ENCODE measurements at places on chromosomes 7 and 10. TPM values are rescaled to one million over a fixed set of nuclear protein-coding genes. Genes with fewer than 3 reads are reported as not detected.

The SLC26A5 gene
- not detected for total RNA-seq

The ANXA8 gene
- not detected for total RNA-seq

DNA sequence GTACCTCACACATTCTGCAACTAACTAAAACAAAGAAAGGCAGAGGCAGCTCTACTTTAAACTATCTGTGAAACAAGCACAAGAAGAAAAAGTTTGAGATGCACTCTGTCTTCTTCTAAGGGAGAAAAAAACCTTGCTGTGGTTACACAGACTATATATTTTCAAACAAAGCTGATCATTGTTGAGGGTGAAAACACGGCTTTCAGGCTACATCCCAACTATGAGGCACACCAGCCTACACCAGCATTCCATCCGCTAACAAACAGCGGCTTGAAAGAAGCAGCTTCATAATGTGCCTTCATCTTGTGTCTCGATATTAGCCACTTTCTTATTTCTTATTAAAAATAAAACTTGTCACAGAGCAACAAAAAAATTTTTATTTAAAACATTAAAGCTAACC lies 79.1 kb downstream of the USP6NL start:
- no peak for DNase-seq

The MTERF1 gene
- total RNA-seq: 5.5 TPM

GRCh38 chr10:116668018-116668417 lies 47.3 kb downstream of the PNLIPRP2 start:
- DNase-seq: no peak

DNA sequence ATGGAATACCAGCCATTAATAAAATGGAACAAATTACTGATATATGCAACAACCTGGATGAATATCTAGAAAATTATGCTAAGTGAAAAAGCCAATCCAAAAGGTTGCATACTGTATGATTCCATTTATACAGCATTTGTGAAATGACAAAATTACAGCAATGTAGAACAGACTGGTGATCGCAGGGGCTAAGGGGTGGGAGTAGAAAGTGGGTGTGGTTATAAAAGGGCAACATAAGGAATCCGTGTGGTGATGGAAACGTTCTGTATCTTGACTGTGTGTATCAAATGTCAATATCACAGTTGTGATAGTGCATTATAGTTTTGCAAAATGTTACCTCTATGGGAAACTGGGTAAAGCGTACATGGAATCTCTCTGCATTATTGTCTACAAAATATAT lies 15.0 kb downstream of the CEP41 start:
- no peak for DNase-seq

- no peak for DNase-seq
Observed at GRCh38 chr10:110034596-110034995, 26.8 kb downstream of the ADD3 start.

DNA sequence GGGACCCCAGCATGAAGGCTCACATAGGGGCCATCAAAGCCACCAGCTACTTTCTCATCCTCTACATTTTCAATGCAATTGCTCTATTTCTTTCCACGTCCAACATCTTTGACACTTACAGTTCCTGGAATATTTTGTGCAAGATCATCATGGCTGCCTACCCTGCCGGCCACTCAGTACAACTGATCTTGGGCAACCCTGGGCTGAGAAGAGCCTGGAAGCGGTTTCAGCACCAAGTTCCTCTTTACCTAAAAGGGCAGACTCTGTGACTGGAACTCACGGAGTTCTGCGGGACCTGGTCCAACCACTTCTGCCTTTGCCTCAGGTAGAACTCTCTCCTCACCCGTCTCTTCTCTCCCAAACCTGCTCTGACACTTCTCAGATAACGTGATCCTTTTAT lies 945 bp downstream of the TAS2R40 start:
- DNase-seq: no peak

The KBTBD2 gene
- total RNA-seq: 92.5 TPM

The SEMA3C gene
- 54.8 TPM for total RNA-seq

DNA sequence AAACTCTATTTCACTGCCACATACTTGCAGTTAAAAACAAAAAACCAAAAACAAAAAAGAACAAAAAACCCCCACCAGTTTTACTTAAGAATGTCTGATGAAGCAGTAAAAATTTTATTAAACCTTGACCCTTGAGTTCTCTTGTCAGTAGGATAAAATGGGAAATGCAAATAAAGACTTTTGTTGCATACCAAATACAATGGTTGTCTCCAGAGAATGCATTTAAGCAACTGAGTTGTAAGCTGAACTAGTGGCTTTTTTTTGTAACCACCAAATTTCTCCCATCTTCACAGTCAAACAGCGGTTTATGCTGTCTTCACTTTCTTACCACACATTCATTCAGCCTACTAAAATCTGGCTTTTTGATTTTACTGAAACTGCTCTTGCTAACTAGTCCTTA lies 3.1 kb downstream of the SYPL1 start:
- no peak for DNase-seq

The WASHC2C gene
- 22.2 TPM for total RNA-seq

DNA sequence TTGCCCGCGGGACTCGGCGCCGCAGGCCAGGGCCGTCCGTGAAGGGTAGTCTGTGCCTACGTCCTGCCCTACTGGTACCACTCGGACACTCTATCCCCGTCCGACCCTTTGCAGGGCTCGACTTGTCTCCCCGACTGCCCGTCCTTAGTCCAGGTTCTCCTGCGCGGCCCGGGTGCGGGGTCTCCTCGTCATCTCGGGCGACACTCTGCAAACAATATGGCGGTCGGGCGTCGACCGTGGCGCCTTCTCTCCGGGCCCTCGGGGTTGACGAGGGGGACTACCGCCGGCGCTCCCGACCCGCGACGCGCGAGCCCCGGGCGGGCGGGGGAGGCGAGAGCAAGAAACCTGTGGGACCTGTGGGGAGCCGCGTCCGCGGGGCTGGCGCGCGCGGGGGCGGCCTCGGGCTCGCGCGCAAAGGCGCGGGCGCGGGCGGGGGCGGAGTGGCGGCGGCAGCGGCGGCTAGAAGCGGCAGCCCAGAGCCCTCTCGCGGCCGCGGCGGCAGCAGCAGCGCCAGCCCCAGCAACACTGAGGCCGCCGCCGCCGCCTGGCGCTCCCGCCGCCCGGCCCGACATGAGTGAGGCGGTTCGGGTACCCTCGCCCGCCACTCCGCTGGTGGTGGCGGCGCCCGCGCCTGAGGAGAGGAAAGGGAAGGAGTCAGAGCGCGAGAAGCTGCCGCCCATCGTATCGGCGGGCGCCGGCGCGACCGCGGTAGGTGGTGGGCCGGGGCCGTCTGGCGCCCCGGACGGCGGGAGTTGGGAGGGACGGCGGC lies at the start of gene HECTD2:
TSS of gene HECTD2 (plus strand) at position 476 of the 769 bp plus-strand sequence. CDS start at position 571, 95 bp downstream.
- peak; percentile 71 for DNase-seq

The CEP55 gene
- 0.32 TPM for total RNA-seq

The SPDYE5 gene
- not detected for total RNA-seq

- DNase-seq: no peak
Observed at GRCh38 chr7:8597565-8597964, 164.2 kb downstream of the NXPH1 start.

The ZNF862 gene
- 4.0 TPM for total RNA-seq

DNA sequence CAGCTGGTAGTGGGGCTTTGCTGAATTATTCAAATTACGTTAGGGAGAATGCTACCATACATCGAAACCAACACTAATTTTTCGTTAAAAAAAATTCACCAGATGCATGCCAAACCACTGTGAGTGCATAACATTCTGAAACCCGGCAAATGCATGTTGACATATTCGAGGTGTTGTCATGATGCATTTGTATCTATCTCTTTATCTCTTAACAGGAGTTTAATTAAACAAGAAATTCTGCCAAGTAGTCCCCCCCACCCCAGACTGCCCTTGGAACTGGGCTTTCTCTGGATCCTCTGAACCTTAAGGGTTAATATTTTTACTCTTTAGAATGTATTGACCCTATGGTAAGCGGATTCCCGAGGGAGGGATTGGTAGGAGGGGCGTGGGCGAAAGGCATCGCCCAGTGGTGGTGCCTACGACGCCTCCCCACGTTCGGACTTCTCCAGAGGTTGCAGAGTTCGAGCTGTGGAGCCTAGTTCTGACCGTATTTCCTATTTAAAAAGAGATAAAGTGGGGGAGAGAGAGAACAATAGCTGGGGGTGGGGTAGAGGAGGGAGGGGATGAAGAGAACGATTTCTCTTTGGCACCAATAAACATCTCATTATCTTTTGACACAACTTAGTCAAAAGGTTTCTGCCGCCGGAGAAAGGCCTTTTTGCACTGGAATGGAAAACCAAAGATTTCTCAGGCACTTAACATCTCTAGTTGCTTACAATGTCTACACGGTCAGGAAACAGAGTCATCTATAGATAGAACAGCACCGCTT lies 7.2 kb downstream of the DLX6 start:
- no peak for DNase-seq

The GIGYF1 gene
- total RNA-seq: 16.6 TPM

- no peak for DNase-seq
Observed at GRCh38 chr7:30226614-30227268, 57.7 kb upstream of the ZNRF2 start.

DNA sequence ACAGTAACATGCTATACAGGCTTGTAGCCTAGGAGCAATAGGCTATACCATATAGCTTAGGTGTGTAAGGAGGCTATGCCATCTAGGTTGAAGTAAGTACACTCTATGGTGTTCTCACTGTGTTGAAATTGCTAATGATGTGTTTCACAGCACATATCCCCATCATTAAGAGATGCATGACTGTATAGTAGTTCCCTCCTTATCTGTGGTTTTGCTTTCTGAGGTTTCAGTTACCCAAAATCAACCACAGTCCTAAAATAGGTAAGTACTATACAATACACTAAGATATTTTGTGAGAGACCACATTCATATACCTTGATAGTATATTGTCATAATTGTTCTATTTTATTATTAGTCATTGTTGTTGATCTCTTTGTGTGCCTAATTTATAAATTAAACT lies 12.7 kb downstream of the FZD1 start:
- no peak for DNase-seq

DNA sequence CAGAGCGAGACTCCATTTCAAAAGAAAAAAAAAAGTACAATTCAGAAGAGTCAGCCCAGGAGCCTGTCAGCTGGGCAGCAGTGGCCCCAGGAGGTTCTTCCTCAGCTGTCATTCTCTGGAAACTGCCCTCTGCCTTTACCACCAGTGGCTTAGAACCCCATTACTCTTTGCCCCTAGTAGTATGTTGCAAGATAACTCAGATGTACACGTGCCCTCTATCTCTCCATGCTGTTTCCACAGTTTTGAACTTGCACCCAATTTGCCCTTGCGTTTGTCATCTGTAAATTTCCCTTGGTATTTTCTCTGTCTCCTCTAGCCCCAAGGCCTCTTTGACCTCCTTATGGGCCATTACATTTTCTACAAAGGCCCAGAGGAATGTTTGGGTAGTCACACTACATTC lies 56.7 kb upstream of the PRKAR2B start:
- DNase-seq: no peak

The FAM25A gene
- total RNA-seq: not detected

The NRG3 gene
- total RNA-seq: not detected

- no peak for DNase-seq
Observed at GRCh38 chr10:78302739-78302988, 269.0 kb downstream of the RPS24 start.

The EPHA1 gene
- total RNA-seq: not detected

DNA sequence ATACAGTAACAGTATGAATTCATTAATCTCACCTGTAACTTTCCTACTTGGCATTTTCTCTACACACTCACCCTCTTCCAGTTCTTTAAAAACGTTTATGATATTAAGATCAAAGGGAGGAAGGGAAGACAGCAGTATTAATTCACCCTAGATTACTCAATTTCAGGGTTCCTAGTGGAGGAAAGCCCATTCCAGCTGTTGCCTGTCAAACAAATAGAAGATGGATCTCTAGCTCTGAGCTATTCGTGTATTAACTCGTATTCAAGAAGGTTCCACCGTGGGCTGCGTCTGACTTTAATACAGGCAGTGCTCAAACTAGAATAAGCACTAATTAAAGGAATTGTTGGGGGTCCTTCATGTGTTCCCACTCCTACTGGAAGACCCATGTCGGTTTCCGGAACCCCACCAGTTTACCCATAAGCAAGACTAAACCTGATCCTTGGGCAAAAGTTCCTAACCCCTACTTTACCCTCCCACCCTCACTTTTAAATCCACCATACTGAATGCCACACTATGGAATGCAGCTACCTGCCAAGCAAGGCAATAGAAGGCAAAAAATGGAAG lies 2.1 kb downstream of the NANOS1 start:
- DNase-seq: no peak

The LLCFC1 gene
- not detected for total RNA-seq

DNA sequence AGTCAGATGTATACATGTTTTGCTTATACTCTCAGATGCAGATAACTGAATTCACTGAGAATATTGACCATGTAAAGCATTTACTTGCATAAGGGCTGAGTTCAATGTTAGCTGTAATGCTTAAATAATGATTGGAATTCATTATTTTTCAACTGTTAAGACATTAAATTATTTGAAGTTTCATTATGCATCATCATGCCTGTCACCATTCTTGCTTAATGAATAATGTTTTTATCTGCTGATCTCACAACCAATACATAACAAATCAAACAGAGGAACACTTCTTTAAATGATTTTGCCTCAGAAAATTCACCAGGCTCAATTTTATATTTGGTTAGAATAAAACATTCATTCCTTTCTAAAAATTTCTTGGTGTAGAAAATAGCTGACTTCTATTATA lies 233.4 kb downstream of the GPR37 start:
- no peak for DNase-seq

The FANK1 gene
- total RNA-seq: 0.42 TPM

The AGMO gene
- 0.55 TPM for total RNA-seq

DNA sequence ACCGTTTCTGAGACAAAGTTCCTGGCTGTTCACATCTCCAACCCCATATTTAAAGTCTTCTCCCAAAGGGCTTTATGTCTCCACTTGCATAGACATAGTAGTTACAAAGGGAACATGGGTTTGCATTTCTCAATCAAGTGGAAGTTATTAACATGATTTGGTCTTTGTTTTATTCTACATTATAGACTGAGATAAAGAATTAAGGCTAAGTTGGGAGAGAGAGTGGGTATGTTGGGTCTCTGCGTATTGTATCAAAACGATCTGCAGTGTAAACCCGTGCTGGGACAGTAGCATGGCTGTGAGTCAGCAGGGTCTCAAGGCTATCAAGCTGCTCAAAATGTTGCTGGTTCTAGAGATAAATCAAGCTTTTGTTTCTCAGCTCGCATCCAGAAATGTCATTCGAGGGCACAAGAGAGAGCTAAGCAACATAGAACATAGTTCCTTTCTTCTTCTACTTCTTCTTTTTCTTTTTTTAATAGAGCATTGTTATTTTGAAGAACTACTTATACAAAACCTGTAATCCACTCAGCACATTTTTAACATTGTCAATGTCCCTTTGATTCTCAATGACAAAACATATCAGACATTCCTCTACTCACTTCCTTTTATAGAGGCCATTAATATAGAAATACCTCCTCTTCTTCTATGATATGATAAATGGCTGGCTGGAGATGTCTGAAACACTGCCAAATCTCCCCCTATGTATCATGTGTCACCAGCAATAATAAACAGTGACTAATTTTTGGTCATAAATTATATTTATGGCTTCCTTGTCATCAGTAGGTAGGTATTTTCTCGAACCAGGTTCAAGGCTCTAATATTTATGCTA lies 34.5 kb upstream of the RHOBTB1 start:
- no peak for DNase-seq

The FKBP9 gene
- 72.1 TPM for total RNA-seq

Measured in gastrocnemius medialis (tissue), 4 donors.